Fibroblast of skin of scalp (primary cell): ENCODE measurements at places on chromosomes 16 and 17.

- no peak for DNase-seq
Observed at GRCh38 chr17:19720210-19720475, 3.8 kb upstream of the SLC47A2 start.

DNA sequence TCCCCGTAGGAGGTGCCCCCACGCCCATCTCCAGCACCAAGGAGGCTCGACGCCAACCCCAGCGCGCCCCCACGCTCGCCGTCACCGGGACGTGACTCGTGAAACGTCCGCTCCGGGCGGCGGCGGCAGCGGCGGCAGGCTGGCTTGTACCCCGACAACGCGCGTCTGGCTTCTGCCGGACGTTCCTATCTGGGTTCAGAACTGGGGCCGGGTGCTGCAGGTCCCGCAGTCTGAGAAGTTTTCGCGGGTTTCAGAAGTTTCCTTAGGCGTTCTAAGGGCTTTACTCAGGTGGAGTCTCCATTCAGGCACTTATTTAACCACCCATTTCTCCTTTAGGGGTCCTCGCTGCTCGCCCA, 672 bp upstream of the ALKBH5 start:
- DNase-seq: peak; percentile 93

DNA sequence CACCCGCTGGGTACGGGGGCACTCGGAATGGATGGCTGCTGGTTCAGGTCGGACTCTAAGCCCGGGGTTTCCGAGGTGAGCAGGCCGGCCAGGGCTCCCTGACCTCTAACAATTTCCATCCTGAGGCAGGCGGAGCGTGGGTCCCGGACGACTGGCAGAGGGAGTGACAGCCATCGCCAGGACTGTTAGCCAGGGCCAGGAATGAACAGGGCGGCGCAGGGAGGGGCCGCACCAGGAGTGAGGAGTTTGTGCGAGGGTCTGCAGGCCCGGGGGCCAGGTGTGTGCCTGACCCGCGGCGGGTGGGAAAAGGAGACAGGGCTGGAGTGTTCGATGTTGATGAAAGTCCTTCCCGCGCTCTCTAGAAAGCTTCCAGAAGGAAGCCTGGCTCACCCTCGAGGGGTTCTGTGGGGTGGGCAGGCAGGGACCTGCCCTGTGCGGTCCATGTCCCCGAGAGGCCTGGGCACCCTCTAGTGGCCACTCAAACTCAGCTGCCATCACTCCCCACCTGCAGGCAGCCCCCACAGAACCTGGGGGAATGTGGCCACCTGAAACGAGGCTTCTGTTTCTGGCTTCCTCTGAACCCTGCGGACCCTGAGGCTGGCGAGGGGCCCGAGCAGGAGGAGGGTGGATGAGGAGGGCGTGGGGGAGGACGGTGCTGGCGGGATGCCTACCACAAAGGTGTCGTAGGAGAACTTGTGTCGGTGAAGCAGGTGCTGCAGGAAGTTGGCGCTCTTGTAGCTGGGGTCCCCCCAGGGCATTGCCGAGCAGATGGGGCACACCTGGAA, 8.2 kb downstream of the RNF166 start:
- DNase-seq: no peak

DNA sequence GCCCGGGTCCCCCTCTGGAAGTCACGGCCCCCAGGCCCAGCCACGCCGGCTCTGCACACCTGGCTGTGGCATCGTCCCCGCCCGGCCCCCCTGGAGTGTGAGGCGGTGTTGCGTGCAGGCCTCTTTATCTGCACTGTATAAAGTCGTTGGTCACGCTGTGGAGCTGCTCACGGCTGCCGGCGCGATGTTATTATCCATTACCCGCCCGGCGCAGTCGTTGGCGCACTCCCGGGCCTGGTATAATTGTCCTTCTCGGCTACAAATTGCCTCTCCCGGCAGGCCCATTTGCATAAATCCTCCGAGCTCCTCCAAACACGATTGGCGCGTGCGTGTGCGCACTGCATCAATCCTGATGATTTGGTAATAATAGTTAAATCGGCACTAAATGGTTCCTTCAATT, 57.8 kb downstream of the BAHCC1 start:
- DNase-seq: no peak

DNA sequence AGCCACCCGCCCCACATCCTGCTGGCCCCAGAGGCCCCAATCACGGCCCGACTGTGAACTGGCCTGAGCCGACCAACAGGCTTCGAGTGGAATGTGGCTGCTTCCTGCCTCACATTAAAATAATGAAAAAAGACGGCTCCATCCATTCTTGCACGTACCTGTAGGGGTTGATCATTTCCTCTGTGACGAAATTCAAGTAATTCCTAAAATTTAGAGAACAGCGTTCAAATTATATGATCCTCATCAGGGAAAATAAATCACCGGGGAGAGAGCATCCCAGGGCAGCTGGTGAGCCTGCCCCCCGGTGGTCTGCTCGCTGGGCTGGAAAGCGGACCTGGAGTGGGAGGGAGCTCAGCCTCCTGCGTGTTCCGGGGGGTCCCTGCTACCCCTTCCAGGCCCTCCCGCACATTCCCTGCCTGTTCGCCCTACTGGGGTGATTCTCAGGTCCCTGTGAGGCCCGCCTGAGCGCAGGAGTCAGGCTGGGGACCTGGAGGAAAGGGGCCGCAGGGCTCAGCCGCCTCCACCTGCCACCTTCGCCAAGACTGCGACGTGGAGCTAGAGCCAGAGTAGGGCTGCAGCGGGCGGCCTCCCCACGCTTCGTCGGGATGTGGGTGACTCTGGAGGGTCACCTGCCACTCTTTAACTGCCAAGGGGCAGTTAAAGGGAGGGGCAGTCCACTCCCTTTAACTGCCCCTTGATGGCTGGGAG, 28.9 kb downstream of the SLC7A5 start:
- DNase-seq: no peak

DNA sequence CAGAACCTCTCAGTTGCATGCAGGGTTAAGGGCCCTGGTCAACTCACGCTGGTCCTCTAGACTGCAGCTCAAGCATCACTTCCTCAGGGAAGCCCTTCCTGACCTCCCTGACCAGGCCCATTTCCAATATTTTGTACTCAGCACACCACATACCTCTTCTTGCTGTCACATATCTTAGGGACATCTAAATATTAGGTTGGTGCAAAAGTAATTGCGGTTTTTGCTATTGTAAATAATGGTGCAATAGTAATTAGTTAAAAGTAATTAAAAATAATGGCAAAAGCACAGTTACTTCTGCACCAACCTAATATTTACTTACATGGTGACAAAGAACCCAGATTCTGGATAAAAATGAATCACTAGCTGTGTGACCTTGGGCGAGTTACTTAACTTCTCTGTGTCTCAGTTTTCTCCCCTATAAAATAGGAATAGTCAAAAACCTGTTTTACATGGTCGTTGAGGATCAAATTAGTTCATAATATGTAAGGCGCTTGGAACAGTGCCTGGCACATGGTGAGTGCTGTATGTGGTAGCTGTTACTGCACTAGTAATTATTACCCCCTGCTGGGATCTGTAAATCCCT, 177.4 kb downstream of the PRKCB start:
- no peak for DNase-seq

DNA sequence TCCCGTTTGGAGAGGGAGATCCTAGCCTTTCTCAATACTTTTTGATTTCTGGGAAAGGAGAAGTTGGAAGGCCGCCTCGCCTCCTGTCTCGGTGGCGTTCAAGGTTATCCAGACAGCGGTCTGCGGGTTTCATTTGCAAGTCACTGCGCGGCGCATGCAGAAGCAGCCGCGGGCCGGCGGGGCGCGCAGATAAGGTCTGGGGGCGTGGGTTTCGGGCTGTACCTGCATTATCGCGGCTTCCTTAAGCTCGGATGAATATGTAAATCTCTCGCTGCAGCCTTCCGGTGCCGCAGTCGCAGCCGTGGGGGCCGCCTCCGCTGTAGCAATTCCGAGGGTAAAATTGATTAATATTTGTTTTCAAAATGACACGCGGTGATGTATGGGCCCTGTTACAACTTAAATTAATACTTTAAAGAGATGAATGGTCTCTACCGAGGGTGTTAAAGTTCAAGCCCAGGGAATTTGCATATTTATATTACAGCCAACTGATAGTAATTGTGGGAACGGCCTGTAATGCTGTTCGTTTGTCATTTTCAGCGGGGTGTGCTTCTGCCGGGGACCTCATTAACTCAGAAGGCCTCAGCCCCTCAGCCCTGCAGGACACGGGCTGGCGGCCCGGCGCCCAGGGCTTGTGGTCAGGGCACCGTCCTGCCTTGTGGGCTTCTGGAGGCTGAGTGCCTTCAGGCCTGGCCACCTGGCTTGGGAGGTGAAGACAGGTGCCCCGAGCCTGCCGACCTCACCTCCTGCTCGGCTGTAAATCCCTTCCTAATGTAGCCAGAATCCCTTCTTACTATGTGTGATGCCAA, 99.4 kb downstream of the CYLD start:
- DNase-seq: no peak

- no peak for DNase-seq
Observed at GRCh38 chr16:51801635-51802034, 650.6 kb upstream of the SALL1 start.

- peak; percentile 29 for DNase-seq
Observed at GRCh38 chr17:38341035-38341721, 2.6 kb downstream of the GPR179 start.

- DNase-seq: peak; percentile 13
Observed at GRCh38 chr16:88505405-88506082, 52.5 kb downstream of the ZFPM1 start.

- DNase-seq: no peak
Observed at GRCh38 chr16:27776556-27777225, 226.7 kb downstream of the KATNIP start.

- no peak for DNase-seq
Observed at GRCh38 chr16:21617607-21618006, 18.2 kb downstream of the METTL9 start.

DNA sequence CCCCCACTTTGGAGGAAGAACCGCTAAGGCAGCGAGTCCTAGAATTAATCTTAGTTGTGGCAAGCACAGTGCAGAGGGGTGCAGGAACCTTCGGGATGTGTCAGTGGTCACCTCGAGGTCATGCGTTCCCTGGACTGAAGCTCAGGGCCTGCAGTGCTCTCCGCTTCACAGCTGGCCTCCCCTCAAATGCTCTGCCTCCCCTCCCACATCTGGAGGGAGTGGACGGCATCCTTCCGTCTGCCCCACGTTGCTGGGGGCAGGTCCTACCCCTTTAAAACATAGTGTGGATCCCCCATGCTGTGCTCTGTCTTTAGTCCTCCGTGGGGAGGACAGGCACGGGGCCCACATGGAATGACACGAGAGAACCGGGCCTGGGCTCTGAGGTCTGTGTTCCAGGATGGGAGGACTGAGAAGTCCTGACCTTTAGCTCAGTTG, 99.5 kb upstream of the CDC42EP4 start:
- no peak for DNase-seq

GRCh38 chr16:20910781-20911321, 10.3 kb downstream of the LYRM1 start:
- DNase-seq: peak; percentile 88

GRCh38 chr16:79310710-79311109, 289.8 kb downstream of the MAF start:
- no peak for DNase-seq

- no peak for DNase-seq
Observed at GRCh38 chr17:82114447-82114846, 16.4 kb upstream of the FASN start.

DNA sequence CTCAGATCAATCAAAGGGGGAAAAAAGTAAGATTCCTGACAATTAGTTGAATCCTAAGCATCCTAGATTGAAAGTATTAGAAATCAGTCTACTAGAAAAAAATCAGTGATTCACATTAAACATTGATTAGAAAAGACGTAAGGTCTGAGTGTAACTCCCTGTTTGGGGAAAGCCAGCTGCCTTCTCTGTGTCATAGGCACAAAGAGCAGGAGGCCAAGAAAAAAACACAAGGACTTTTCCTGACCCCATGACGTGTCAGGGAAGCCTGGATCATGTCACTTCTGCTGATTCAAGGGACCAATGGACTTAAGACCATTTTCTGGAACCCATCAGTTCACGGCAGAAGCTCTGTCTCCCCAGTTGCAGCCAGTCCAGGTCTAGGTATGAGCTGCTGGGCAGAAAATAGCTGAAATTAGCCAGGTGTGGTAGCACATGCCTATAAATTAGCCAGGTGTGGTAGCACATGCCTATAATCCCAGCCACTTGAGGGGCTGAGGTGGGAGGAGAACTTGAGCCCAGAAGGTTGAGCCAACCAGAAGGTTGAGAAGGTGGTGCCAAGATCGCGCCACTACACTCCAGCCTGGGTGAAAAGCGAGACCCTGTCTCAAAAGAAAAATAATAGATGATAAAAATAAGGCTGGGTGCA, 35.9 kb downstream of the RANBP10 start:
- no peak for DNase-seq

DNA sequence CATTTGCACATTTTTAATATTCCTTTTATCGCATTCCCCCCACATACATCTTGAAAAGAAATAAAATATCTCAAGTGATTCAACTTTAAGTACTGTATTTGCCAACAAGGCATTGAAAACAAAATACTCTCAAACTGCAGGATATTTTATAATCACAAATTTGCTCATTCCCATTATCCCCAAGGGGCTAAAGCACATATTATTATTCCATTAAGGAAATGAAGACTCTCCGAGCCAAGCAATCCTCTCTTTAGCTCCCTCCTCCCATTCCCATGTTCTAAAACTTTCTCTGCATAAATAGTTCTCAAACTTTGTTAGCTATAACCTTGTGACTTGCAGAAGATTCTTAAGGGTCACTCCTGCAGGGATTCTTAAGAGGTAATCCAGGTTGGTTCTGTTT, 436.8 kb downstream of the KCNJ2 start:
- no peak for DNase-seq

- DNase-seq: no peak
Observed at GRCh38 chr16:83723244-83723643, 84.5 kb upstream of the HSBP1 start.

DNA sequence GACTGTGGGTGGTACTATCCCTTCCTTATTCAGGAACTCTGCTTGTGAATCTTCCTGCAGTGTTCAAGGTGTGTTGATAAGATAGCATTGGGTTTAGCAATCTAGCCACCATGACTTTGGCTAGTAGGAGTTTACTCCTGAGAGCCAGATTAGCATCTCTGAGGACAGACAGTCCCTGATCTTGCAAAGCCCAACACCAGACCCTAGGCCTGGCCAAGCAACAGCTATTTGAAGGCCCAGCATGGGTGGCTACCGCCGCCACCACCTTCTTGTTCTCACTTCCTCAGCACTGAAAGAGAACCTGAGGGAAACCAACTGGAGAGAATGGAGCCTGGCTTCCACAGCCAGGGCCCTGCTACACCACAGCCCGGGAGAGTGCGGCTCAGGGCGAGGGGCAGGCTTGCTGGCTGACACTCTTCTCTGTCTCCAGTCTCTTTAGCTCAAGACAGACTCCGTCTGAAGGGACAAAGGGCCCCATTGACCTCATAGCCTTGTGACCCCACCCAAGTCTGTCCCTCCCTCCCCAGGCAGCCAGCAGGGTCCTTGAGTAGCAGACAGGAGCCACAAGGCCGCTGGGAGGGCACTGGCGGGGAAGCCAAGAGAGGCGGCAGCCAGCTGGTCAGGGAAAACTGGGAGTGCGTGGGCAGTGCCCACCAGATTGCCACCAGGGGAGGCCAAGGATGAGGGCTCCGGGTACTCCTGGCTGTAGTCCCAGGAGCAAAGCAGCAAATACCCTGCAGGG, 10.9 kb upstream of the ARHGAP23 start:
- DNase-seq: no peak

- DNase-seq: no peak
Observed at GRCh38 chr16:30710971-30711370, 12.0 kb downstream of the SRCAP start.
